DMS 273 treated with DMSO at 0.1 percent for 48 hours (cell line): ENCODE measurements at places on chromosomes 13 and 19.
A peak's percentile ranks its signal among the peaks of the same experiment; 100 is the strongest.

- DNase-seq: no peak
Measured at GRCh38 chr19:50430888-50431342, 1.8 kb upstream of the MYBPC2 start.

GRCh38 chr13:32125221-32125689, 93.7 kb downstream of the FRY start:
- DNase-seq: no peak

GRCh38 chr19:40947573-40947972, 43.5 kb upstream of the CYP2B6 start:
- DNase-seq: no peak

DNA sequence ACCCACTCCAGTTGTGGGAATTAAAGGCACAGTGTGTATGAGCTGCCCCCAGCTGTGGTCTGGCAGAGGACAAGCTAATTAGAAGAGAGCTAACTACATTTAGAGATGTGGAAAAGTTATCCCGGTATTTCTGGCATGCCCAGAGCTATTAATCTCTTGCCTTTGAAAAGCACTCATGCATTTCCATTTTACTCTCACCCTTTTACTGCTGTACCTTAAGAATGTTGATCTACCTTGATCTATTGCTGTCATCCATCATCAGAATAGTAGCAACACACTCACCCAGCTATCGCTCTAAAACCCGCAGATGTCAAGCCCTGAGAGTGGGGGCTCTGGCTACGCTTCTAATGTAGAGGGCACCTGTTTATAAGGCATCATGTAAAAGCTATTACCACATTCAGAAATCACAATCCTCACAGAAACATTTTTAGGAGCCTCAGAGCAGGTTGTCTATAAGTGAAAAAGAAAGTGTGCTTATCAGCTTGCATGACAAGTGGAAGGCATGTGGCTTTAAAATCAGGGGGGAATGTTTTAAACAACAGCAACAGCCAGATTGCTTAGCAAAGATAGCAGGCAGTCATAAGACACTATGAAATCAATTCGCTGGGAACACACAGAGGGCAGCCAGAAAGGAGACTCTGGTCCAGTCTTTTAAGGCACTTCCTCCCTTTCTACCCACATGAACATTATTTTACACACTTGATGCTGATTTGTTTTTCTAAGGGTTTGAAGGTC, 224.2 kb upstream of the IRS2 start:
- DNase-seq: no peak

DNA sequence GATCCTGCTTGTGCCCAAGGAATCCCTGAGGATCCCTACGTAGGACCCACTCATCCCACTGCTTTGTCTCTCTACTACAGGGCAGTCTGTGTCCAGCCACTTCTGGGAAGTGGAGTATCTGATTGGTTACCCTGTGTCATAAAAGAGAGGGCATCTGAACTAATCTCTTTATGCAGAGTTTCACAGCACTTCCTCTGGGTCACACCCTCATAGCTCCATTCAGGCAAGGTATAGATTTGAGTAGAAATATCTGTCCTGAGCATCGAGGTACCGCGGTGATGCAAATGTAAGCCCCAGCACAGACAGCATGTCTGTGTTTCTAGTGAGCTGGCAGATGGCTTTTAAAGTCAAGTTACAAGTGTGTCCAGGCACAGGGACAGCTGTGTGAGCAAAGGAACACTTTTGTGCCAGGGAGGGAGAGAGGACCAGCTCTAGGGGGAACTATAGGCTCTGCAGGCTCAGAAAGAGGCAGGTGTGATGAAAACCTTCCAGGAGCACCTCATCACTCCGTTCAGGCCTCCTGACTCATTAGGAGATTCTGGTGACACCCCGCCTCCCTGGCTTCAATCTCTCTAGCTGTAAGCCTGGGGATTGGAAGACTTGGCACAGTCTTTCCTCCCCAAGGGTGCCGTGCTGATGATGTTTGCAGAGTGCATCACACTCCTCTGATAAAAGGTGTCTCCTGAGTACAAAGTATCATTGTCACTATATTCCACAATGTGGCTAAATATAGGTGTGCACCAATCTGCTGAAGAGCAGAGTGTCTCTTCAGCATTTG, 84.3 kb upstream of the UBL3 start:
- no peak for DNase-seq

GRCh38 chr13:27379694-27380641, 44.5 kb upstream of the GTF3A start:
- peak; percentile 3 for DNase-seq

GRCh38 chr13:110244071-110244830, 62.7 kb downstream of the COL4A1 start:
- no peak for DNase-seq

- DNase-seq: no peak
Measured at GRCh38 chr19:42174958-42175734, 42.3 kb downstream of the DEDD2 start.
